ENCODE measurements at places on chromosomes 16 and 17.

DNA sequence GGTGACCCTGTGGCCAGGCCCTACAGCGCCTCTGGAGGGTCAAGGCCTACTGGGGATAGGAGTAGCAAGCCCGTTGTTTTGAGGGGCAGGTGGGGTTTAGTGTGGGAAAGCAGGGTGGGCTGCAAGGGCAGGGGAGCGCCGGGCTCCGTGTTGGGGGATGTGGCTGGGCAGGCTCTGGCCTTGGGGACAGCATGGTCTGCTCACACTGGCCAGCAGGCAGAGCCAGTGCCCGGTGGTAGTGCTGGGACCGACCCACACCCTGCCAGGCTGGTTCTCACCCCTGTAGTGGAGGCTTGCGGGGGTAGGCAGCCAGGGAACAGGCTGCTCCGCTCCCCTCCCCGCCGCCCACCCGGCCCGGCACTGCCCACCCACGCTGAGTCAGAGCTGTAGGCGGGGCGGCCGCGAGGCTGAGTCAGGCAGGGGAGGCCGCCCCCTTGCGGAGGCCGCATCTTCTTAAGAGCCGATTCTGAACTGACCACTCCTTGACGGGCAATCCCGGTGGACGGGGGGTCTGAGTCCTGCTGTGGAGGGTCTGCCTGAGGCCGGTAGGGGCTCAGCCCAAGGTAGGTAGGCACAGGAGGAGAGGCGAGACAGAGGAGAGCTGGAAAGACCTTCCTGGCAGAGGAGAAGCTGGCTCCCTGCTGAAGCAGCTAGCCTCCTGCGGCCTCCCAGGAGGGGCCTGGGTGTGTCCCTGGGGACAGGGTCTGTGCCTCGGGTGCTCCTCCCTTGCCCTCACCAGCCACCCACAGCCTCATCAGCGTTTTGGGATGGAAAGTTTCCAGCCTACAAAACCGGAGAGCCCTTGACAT lies 62.4 kb downstream of the BAIAP2 start:
- DNase-seq = no peak

- no peak for DNase-seq
Observed at GRCh38 chr17:74691151-74691550, 21.6 kb downstream of the CD300LF start.

GRCh38 chr17:29212681-29213121 lies 32.5 kb upstream of the MYO18A start:
- no peak for DNase-seq

GRCh38 chr17:79921411-79922115 lies 82.3 kb upstream of the CBX4 start:
- DNase-seq = no peak

All from NCI-H1048 (cell line).